ENCODE measurements at places on chromosomes 12 and 14.

DNA sequence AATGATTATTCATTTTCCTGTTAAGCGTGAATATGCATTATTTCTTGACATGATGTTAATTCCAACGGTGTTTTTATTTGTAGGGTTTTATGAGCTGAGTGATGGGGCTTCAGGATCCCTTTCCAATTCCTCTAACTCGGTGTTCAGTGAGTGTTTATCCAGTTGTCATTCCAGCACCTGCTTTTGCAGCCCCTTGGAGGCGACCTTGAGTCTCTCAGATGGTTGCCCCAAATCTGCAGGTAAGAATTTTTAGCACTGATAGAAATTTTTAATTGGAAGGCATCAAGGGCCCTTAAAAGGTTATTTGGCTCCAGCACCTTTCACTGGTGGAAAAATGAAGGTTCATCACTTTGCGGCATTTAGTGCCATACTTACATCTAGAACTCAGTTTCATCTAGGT lies 3.7 kb downstream of the DACT1 start:
- DNase-seq, result no peak

DNA sequence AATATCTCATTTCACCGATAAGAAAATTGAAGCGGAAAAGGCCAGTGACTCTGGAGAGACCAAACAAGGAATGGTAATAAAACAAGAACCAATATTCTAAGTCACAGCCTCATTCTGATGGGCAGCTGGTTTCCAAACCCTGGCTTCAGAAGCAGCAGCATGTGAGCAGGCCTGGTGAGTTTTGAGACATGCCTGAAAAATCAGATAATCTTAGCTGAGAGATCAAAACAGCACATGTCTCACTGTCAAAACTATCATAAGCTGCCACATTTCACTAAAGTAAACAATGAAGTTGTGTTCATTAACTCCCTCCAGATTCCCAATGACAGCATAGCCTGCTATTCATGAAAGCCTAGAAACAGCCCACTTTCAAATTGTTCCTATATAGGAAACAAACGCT lies 36.5 kb downstream of the CIT start:
- DNase-seq, result no peak

DNA sequence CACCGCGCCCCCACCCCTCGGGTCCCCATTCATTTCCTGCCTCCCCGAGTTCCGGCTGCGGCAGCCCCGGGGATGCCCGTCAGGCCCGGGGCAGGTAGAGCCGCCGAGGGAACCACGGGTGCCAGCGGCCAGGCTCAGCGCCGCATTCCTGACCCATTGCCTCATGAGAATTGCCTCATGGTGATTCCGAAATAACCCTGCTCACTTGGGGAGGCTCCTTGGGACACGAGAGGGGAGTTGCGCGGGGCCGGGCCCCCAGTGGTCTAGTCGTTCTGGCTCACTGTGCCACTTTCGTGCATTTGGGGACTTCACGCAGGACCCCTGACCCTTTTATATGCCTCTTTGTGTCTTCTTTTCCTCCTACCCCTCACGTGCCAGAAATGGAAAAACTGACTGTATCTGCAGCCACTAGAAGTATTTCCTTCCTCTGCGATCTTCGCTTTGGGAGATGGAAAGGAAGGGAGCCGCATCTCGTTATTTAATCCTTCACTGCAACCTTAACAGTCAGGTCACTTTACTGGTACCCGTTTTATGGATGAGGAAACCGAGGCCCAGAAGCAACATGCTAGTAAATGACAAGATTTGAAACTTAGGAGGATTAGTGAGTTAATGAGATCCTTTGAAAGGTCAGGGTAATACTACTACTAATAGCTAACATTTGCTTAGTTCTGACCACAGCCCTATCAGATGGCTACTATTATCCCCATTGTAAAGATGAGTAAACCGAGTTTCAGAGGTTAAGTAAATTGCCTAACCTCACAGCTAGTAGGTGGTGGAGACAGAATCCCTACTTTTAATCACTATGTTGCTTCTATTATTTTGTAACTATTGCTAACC lies 768 bp downstream of the PTPN11 start:
- DNase-seq, result no peak

GRCh38 chr12:131808744-131809371 lies 19.3 kb upstream of the MMP17 start:
- DNase-seq, result peak; percentile 52

GRCh38 chr14:31124197-31124596 lies 83.4 kb downstream of the HECTD1 start:
- DNase-seq, result no peak

DNA sequence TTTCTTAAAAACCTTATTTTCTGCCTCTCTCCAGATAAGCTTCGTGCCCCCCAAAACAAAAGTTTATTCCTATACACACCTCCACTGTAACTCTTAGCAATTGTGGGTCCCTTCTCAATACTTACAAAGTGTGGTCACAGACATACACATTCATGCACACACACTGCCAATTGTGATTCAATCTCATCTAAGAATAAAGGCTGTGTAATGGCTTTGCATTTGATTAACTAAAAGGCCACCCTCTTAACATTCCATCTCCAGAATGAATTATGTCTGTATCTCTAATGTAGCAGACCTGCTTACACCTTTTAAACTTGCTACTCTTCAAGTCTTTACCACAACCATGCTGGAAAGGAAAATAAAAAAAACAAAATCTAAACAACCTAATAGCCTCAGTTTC lies 49.5 kb downstream of the MYF5 start:
- no peak for DNase-seq

DNA sequence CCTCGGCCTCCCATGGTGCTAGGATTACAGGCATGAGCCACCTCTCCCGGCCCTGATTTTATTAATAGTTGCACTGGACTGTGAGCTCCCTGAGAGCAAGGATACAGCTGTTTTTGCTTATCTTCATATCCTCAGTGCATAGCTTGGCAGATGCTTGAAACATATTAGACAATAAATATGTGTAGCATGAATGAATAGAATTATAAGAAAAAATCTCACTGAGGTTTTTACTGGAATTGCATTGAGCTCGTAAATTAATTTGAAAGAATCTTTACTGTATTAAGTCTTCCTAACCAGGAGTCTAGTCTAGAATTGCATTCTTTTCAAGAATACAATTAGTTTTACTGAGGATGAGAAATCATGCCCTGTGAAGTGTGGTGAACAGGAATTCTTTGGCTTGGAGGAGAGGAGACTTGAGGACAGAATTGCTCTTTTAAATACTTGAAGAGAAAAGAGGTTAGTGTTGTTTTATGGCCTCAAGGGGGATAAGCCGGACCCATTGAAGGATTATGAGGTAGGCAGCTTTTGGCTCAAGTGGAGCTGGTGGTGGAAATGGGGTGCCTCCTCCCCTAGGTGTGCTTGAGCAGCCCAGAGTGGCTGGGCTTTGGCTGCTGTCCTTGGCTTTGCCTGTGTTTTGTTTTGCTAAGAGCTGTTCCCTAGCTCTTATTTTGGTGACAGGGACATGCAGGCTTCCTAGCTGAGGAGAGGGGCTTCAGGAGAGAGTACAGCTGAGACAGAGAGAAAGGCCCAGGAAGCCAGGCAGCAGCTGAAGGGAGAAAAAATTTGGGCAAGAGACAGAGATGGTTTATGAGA lies 34.0 kb downstream of the PLEKHD1 start:
- no peak for DNase-seq

DNA sequence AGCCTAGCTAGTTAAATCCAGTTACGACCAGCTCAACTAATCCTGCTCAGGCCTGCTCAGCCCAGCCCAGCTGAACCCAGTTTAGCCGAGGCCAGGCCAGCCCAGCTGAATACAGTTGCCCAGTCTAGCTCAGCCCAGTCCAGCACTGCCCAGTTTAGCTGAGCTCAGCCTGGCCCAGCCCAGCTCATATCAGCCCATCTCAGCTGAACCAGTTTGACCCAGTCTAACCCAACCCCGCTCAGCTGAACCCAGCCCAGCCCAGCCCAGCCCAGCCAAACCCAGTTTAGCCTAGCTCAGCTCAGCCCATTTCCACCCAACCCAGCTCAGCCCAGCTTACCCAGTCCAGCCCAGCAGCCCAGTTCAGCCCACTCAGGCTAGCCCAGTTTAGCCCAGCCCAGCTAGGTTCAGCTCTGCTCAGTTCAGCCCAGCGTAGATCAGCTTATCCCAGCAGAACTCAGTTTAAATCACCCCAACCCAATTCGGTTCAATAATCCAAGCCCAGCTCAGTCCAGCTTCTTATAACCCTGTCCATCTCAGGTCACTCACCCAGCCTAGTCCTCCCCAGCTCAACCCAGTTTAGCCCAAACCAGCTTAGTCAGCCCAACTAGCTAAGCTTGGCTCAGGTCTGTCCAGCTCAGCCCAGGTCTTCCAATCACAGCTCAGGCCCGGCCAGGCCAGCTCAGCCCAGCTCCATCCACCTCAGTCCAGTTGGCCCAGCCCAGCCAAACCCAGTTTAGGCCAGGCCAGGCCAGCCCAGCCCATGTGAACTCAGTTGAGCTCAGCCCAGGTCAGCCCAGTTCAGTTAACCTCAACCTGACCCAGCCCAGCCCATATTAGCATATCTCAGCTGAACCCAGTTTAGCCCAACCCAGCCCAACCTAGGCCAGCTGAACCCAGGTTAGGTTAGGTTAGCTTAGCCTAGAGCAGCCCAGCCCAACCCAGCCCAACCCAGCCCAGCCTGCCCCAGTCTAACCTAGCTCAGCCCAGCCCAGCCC lies 76.7 kb downstream of the TMEM121 start:
- DNase-seq, result no peak

DNA sequence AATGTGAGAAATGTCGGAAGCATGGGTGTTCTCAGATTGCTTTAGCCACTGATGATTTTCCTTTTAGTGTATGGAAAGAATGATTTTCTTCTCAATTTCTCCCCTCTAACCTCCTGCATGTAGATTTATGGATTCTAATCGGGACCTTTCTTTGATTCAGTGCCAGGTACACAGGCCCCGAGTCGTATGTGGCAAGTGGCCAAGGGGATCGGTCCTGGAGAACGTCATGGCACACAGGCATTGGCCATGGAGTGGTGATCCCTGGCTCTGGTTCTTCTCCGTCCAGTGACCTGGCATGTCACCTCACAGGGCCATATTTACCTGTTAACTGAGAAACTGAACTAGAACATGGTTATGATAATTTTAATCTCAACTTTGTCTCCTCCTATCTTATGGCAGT lies 58.1 kb downstream of the ETV6 start:
- DNase-seq, result no peak

DNA sequence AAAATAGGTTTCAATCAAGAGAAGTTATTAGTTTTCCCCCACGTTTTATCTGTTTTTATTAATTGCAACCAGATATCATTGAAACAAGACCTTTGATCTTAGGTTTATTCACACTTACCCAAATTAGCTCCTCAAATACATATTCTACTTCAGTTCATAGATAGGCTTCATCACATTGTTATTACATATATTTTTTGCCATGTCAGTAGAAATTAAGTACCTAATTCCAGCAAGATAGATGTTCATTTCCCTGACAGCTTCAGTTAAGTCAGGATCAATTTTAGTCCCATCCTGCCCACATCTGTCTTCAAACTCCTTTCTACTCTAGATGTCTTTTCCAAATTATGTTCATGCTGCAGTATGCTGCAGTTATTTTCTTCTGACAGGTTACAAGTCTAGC lies 388.8 kb downstream of the TMTC2 start:
- no peak for DNase-seq

GRCh38 chr14:103136388-103137271 lies 13.4 kb downstream of the TNFAIP2 start:
- DNase-seq, result no peak

DNA sequence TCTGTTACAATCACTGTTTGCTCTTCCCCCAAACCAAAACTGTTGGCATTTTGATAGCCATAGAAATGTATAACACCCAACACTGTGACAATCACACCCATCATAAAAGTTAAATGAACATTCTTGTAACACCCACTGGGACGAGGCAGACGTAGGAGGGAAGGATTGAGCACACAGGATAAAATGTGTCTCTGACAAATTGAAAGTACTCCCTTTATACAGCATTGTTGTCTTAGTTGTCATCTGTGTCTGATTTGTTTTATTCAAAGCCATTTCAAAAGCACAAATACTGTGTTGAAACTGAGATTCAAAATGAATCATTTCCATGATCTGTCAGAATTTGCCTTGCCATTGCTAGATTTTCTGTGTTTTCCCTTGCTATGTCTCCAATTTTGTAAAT lies 436.3 kb downstream of the TMTC2 start:
- no peak for DNase-seq

DNA sequence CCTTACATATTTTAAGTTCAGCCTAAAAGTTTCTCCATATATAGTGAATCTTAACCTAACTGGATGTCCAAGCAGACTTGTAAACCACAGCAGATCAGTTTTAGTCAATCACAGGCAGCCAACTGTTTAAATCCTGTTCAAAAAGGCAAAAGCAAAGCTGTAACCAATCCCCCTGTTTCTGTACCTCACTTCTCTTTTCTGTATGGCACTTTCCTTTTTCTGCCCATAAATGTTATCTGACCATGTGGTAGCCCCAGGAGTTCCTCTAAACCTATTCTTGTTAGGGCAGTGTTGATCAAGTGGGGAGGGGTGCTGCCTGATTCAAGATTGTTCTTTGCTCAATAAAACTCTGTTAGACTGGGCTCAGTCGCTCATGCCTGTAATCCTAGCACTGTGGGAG lies 8.5 kb upstream of the DACT1 start:
- DNase-seq, result no peak

GRCh38 chr12:113245695-113246477 lies 24.6 kb downstream of the TPCN1 start:
- DNase-seq, result no peak

- DNase-seq, result no peak
Observed at GRCh38 chr14:66037361-66037760, 448.8 kb upstream of the CCDC196 start.

- no peak for DNase-seq
Observed at GRCh38 chr12:117599849-117600248, 238.4 kb upstream of the NOS1 start.
